ENCODE measurements at places on chromosomes 7 and 10.

- peak; percentile 85 for DNase-seq
Measured at GRCh38 chr10:30687698-30688213, 58.2 kb upstream of the LYZL2 start.

GRCh38 chr7:98348726-98349474, 52.0 kb downstream of the BAIAP2L1 start:
- no peak for DNase-seq

DNA sequence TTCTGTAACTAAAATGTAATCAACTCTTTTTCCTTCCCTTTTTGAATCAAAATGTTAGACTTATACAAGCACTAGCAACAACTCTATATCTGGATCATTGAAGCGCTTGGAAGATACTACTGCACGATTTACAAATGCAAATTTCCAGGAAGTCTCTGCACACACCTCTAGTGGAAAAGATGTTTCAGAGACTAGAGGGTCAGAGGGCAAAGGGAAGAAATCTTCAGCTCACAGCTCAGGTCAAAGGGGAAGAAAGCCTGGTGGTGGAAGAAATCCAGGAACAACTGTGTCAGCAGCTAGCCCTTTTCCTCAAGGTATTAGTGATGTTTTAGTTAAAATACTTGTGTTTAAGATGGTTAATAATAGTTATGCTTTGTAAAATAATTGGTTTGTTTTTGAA, 136.4 kb downstream of the MLLT10 start:
- no peak for DNase-seq

DNA sequence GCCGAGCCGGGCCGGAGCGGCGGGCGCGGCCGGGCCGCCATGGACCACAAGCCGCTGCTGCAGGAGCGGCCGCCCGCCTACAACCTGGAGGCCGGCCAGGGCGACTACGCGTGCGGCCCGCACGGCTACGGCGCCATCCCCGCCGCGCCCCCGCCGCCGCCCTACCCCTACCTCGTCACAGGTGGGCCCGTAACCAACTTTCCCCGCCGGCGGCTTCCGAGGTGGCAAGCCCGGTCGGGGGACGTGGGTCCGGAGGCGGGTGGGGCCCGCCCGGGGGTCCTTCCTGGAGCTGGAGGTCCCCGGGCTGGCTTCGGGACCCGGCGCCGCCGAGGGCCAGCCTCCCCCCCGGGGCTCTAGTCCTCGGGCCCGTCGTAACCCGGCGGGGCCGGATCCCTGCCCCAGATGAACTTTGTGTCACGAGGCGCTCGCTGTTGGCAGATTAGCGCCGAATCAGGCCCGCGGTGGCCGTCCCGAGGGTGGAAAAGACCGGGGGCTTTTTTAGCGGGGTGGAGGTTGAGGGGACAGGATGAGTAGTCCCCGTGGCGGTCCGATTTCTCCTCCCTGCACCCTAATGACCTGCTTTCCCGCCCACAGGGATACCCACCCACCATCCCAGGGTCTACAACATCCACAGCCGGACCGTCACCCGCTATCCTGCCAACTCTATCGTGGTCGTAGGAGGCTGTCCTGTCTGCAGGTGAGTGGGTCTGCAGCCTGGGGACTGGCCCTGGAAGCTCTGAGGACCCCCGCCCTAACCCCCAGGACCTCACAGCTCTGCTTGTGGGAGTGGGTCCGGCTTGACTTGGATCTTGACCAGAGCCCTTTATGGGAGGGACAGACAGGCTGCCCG, 496 bp downstream of the BRI3 start:
- DNase-seq: peak; percentile 30

DNA sequence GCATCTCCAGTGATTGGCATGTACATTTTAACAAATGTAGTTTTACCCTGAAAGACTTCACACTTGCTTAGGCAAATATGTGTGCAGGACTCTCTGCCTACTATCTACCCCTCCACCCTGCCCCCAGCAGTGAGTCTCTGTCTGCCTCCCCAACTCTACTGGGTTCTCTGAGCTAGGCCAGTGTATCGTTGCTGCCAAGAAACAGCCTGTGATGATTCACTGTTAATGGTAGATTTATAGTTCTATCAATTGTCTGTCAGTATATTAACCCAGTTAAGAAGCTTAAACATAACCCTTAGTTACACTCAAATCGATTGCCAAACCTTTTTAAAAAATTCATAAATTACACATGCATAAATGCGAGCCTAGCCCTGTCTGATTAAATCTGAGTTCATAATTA, 137.0 kb downstream of the SND1 start:
- DNase-seq: no peak

GRCh38 chr10:103800789-103801540, 54.4 kb downstream of the SH3PXD2A start:
- no peak for DNase-seq

DNA sequence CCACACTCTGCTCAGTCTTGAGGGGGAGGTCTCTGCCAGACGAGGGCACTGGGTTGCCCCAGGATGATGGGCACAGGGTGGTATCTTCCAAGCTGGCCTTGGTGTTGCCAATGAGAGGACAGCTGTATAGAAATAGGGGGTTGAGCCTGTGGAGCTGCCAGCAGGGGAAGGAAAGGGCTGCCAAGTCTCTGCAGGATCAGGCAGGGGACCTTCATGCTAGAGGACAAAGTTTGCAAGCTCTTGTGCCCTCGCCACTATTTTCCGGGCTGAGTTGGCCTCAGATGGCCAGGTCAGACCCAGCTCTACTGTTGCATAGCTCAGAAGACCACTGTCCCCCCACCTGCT, 68.7 kb downstream of the ARHGAP22 start:
- no peak for DNase-seq

- no peak for DNase-seq
Measured at GRCh38 chr7:44671069-44671468, 64.6 kb downstream of the OGDH start.

DNA sequence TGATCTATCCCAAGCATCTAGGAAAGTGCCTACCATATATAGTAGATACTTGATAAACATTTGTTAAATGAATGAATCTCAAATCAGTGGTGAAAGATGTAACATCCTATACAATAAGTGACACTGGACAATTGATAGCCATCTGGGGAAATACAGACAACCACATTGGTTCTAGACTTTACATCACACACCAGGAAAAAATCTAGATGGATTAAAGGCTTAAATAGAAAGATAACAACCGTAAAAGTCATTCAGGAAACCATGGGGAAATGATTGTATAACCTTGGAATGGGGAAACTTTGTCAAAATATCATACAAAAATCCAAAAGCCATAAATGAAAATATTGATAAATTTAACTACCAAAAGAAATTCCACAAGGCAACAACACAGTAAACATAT, 7.0 kb upstream of the GARIN1A start:
- DNase-seq: no peak

- no peak for DNase-seq
Measured at GRCh38 chr10:17062955-17063484, 66.6 kb downstream of the CUBN start.

GRCh38 chr7:42381161-42381560, 144.2 kb upstream of the GLI3 start:
- DNase-seq: no peak

GRCh38 chr10:73581918-73582317, 9.2 kb downstream of the USP54 start:
- peak; percentile 21 for DNase-seq

DNA sequence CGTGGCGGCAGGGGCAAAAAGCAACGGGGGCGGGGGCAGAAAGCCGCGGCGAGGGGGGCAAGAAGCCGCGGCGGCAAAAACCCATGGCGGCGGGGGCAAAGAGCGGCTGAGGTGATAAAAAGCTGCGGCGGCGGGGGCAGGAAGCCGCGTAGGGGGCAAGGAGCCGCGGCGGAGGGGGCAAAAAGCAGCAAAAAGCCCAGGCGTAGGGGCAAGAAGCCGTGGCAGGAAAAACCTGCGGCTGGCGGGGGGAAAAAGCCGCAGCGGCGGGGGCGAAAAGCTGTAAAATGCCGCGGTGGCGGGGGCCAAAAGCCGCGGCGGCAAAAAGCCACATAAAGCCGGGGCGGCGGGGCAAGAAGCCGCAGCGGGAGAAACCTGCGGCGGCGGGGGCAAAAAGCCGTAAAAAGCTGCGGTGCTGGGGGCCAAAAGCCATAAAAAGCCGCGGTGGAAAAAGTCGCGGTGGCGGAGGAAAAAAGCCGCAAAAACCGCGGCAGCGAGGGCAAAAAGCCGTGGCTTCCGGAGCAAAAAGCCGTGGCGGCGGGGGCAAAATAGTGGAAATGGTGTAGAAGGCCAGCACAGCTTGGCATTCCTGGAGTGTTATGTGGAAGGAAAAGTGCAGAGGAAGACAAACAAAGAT, 487.8 kb downstream of the ZNF33B start:
- DNase-seq: no peak

GRCh38 chr10:3354174-3354900, 181.8 kb upstream of the PITRM1 start:
- DNase-seq: no peak

DNA sequence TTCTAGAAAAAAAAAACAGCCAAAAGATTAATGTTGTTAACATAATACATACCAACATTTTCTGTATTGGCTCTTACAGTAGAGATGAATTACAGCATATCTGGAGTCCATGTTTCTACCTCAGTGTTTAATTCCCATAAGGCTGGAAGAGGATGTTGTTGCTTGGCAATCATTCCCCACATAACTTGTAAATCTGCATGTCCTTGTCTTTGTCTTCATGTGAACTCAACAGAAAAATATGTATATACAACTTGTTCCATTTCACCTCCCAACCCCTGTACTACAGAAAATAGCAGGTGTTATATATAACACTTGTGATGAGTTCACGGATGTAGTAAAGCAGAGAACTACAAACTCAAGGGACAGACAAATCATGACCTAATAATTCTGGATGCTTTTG, 160.9 kb upstream of the SEMA3C start:
- DNase-seq: no peak

- DNase-seq: no peak
Measured at GRCh38 chr10:24254180-24254579, 45.2 kb downstream of the KIAA1217 start.
